ENCODE measurements at places on chromosomes 5 and 9. TPM values are rescaled to one million over a fixed set of nuclear protein-coding genes. Genes with fewer than 3 reads are reported as not detected.

Gene CNTNAP3B
- 118 TPM for total RNA-seq

Gene HTR1A
- total RNA-seq, result 18.5 TPM

Gene GABRG2
- 28.5 TPM for total RNA-seq

Gene LSM11
- total RNA-seq, result 72.3 TPM

Data from parietal lobe (tissue), 2 donors.